Activated CD4-positive, alpha-beta T cell treated with anti-CD3 and anti-CD28 coated beads, Interleukin-2, amount 10 ng/mL, durations not matched to agents 24 days and 14 days (primary cell): ENCODE measurements at places on chromosomes 2 and 18. TPM values are rescaled to one million over a fixed set of nuclear protein-coding genes. Genes with fewer than 3 reads are reported as not detected.

Gene SKA1
- total RNA-seq = 20.0 and 22.1 TPM in 2 replicates

DNA sequence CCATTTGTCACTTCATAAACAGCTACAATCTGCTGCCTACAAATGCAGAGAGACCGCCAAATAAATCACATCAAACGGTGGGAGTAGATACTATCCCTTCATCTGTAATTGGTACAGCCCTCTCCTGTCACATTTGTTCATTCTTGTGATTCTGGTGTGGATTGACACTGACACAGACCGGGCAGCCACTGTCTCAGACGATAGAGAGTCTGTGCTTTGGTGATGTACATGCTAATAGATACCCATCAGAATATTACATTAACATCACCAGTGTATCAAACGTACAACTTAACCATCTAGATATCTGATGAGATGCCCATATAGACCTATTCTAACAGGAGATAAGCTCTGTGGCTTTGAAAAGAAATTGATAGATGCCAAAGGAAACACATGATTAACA lies 419.7 kb upstream of the ZEB2 start:
- no peaks in the 10 kb centered on the region for H3K4me1 ChIP-seq
- no peak overlapping the region for H3K4me3 ChIP-seq
- H3K27me3 ChIP-seq = no peaks in the 10 kb centered on the region
- H3K36me3 ChIP-seq = no peaks in the 10 kb centered on the region
- no peak overlapping the region for H3K27ac ChIP-seq

Gene TRMT61B
- 18.9 and 20.1 TPM in 2 replicates for total RNA-seq

Gene CYP26B1
- total RNA-seq = not detected in 2 replicates

DNA sequence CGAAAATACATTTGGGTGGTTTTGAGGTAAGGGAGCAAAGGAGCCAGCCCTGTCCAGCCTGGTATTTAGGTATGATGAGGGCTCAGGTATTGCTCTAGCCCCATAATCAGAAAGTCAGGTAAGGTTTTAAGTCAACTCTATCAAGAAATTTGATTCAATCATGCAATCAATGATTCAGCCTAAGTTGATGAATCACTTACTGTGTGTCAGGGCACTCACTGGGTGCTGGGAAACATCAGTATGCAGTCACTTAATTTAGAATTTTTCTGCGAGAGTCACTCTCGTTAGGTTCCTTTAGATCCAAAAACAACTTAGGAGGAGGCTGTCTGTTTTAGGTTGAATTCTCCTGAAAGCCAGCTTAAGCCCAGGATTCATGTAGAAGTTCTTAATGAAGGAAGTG lies 17.7 kb upstream of the SERPINB2 start:
- no peak for DNase-seq
- no peak overlapping the region for H3K4me3 ChIP-seq
- H3K36me3 ChIP-seq = no peaks in the 10 kb centered on the region

GRCh38 chr2:126935774-126936173 lies 37.1 kb downstream of the TEX51 start:
- peaks cover 9% of the 10 kb centered on the region for H3K27me3 ChIP-seq
- no peak overlapping the region for H3K4me3 ChIP-seq
- no peak overlapping the region for H3K27ac ChIP-seq
- H3K36me3 ChIP-seq = no peaks in the 10 kb centered on the region
- DNase-seq = no peak
- H3K4me1 ChIP-seq = no peaks in the 10 kb centered on the region

DNA sequence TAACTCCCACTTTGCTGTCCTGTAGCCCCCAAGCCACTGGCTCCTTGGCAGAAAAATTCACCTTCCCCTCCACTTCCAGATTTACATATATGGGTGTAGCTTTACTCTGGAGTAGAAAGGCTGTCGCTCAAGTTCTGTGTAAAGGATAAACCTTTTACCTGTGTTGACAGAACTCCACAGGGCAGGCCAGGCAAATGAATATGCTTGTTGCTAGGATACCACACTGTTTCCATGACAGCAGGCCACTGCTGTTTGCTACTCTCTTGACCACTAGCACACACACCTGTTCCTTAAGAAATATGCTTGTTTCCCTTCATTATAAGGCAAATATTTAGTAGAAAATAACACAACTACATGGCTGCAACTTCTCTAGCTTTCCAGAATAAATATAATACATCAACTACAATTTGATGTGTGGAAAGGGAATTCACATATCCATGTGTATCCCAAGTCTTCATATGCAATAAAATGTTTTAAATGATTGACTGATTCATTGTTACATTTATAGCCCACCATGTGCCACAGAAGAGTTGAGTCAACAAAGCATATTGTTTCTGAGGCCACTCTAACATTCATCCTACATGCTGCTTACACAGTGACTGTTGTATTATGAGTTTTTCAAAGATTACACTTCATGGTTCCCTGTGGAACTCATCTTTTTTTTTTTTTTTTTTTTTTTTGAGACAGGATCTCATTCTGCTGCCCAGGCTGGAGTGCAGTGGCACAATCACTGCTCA lies 56.2 kb upstream of the ROCK1 start:
- no peak for DNase-seq
- H3K36me3 ChIP-seq = no peaks in the 10 kb centered on the region
- no peak overlapping the region for H3K4me3 ChIP-seq
- H3K27me3 ChIP-seq = no peaks in the 10 kb centered on the region
- no peak overlapping the region for H3K27ac ChIP-seq
